Activated T-cell treated with anti-CD3 and anti-CD28 coated beads, Interleukin-2, amount 50 U/mL, for 72 hours (primary cell): ENCODE measurements at places on chromosomes 5 and 9. TPM values are rescaled to one million over a fixed set of nuclear protein-coding genes. Genes with fewer than 3 reads are reported as not detected.

The AKNA gene
- 246 TPM for total RNA-seq

DNA sequence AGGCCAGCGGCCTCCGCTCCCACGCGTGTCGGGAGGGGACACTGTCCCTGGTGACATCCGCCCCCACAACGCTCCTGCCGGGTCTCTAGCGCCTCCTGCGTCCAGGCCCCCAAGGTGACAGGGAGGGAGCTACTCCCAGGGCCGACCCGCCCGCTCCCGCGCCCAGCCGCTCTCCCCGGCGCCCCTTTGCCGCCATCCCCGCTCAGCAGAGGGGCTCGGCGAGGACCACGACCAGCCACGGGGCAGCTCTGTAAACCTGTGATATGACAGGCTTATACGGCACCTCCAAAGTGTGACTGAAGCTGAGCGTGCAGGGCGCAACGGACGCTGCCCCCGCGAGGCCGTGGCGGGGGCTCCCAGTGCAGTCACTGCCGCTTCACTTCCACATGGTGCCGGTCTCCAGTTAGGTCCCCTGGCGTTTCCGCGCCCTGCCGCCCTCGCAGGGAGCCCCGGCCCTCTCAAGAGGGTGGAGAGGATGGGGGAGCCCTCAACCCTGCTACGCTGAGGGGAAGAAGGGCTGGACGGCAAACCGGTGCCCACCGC is 978 bp upstream of the ADCY2 start:
- H3K27ac ChIP-seq = no peak overlapping the region
- DNase-seq = no peak
- no peak overlapping the region for H3K4me3 ChIP-seq
- H3K36me3 ChIP-seq = no peaks in the 10 kb centered on the region
- peaks cover 40% of the 10 kb centered on the region for H3K27me3 ChIP-seq

DNA sequence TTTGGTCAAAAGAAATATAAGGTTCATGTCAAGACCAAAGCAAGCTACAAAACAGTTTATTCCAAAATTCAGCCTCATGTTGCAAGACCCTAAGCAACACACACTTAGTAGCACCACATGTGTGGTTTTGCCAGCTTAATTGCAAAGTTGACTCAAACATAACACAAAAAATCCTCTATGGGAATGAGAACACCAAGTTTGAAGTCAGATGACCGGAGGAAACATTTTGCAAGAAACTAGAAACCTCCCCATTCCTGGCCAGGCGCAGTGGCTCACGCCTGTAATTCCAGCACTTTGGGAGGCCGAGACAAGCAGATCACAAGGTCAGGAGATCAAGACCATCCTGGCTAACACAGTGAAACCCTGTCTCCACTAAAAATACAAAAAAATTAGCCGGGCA is 261.8 kb downstream of the EBF1 start:
- H3K4me1 ChIP-seq = no peaks in the 10 kb centered on the region
- DNase-seq = no peak
- H3K36me3 ChIP-seq = no peaks in the 10 kb centered on the region
- H3K27ac ChIP-seq = no peak overlapping the region
- peaks cover 6% of the 10 kb centered on the region for H3K27me3 ChIP-seq

The LECT2 gene
- not detected for total RNA-seq

DNA sequence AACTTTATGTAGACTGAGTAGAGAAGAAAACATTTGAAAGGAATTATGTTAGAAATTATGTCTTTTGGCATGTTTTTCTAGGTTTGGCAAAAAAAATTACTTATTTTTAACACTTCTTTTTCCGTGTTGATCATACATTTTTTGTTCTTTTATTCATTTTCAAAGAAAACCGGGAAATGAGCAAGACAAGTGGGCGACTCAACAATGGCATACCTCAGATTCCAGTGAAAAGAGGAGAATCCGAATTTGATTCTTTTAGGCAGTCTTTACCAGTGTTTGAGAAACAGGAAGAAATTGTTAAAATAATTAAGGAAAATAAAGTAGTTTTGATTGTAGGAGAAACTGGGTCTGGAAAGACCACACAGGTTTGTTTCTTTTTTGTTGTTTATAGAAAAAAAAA is 12.9 kb downstream of the YTHDC2 start:
- DNase-seq = no peak
- H3K4me1 ChIP-seq = peaks cover 31% of the 10 kb centered on the region
- H3K27me3 ChIP-seq = no peaks in the 10 kb centered on the region
- H3K4me3 ChIP-seq = no peak overlapping the region

GRCh38 chr5:132905938-132906337 is 32.5 kb downstream of the LEAP2 start:
- H3K36me3 ChIP-seq = no peaks in the 10 kb centered on the region
- H3K27me3 ChIP-seq = no peaks in the 10 kb centered on the region
- no peaks in the 10 kb centered on the region for H3K4me1 ChIP-seq
- no peak overlapping the region for H3K27ac ChIP-seq
- no peak overlapping the region for H3K4me3 ChIP-seq

The PCDHB11 gene
- not detected for total RNA-seq

The MEGF10 gene
- not detected for total RNA-seq

DNA sequence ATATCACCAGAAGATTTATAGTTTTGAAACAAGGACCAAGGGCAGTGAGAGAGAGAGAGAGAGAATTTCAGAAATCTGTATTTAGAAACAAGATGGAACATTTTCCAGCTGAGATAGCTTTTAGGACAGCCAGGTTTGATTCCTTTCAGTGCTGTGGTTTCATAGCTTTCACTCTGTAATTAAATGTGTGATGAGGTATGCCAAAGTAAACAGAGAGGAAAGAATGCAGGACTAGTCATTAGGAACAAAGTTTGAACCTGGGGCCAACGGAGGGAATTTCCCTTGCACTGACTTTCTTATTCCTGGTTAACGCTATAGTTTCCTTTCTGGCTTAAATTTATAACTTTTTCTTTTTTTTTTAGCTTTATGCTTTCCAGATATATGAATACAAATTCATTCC is 10.0 kb upstream of the CCL28 start:
- H3K27ac ChIP-seq = peak overlapping the region; percentile 18
- no peak overlapping the region for H3K4me3 ChIP-seq
- H3K4me1 ChIP-seq = no peaks in the 10 kb centered on the region
- H3K27me3 ChIP-seq = no peaks in the 10 kb centered on the region
- DNase-seq = no peak
- H3K36me3 ChIP-seq = no peaks in the 10 kb centered on the region

The GARIN3 gene
- total RNA-seq = 0.39 TPM

The CDH10 gene
- total RNA-seq = not detected

GRCh38 chr5:89729623-89730301 is 679.8 kb downstream of the CETN3 start:
- no peak overlapping the region for H3K27ac ChIP-seq
- no peaks in the 10 kb centered on the region for H3K36me3 ChIP-seq
- H3K4me3 ChIP-seq = no peak overlapping the region
- no peaks in the 10 kb centered on the region for H3K4me1 ChIP-seq

- H3K36me3 ChIP-seq = no peaks in the 10 kb centered on the region
- peaks cover 7% of the 10 kb centered on the region for H3K27me3 ChIP-seq
- peaks cover 16% of the 10 kb centered on the region for H3K4me1 ChIP-seq
- peak; percentile 52 for DNase-seq
- peak overlapping the region; percentile 58 for H3K27ac ChIP-seq
These were observed 29.8 kb upstream of the FBP1 start for GRCh38 chr9:94668928-94669729.

- DNase-seq = no peak
- no peak overlapping the region for H3K27ac ChIP-seq
- H3K27me3 ChIP-seq = no peaks in the 10 kb centered on the region
- H3K36me3 ChIP-seq = peaks cover 9% of the 10 kb centered on the region
- no peak overlapping the region for H3K4me3 ChIP-seq
- H3K4me1 ChIP-seq = peaks cover 72% of the 10 kb centered on the region
These were observed 20.9 kb downstream of the ATP6V0E1 start for GRCh38 chr5:173004447-173004846.

DNA sequence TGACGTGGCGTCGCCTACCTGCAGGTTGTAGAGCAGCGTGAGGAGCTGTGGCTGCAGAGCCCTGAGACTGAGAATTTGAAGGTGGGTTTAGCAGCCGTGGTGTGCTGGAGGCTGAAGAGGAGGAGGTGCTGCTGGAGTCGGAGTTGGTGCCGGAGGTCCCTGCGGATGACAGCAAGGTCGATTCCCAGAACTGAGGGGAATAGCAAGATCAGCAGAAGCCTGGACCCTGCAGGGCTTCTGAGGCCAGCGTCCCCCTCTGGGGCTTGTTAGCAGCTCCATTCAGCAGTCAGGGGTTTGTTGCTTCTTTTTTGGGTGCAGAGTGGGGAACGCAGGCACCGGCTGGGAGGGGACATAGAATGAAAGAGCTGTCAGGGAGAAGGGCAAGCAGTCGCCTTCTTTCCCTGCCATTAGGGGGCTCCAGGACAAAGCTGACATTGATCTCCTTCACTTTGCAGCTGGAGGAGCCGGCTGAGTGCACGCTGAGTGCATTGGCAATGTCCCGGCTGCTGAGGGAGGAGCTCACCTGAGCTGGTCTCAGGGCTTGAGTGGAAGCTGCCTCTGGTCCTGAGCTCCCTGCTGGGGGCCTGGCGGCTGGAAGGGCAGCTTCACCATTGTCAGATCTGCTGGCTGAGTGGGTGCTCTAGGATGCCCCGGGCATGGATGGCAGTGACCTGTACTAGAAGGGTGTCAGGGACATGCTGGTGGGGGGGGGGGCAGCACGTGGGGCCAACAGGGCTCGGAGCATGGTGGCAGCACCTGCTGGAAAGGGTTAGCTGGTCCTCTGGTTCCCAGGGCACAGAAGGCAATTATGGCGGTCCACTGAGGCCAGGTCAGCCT is 20.8 kb downstream of the OBP2B start:
- H3K27me3 ChIP-seq = peaks cover 27% of the 10 kb centered on the region
- no peak for DNase-seq
- H3K36me3 ChIP-seq = no peaks in the 10 kb centered on the region
- H3K4me3 ChIP-seq = no peak overlapping the region
- H3K4me1 ChIP-seq = peaks cover 25% of the 10 kb centered on the region

The PHF24 gene
- total RNA-seq = 1.1 TPM

- no peak overlapping the region for H3K27ac ChIP-seq
- no peak for DNase-seq
- no peaks in the 10 kb centered on the region for H3K27me3 ChIP-seq
- no peaks in the 10 kb centered on the region for H3K36me3 ChIP-seq
These were observed 225.2 kb downstream of the SEMA5A start for GRCh38 chr5:9320652-9321051.

DNA sequence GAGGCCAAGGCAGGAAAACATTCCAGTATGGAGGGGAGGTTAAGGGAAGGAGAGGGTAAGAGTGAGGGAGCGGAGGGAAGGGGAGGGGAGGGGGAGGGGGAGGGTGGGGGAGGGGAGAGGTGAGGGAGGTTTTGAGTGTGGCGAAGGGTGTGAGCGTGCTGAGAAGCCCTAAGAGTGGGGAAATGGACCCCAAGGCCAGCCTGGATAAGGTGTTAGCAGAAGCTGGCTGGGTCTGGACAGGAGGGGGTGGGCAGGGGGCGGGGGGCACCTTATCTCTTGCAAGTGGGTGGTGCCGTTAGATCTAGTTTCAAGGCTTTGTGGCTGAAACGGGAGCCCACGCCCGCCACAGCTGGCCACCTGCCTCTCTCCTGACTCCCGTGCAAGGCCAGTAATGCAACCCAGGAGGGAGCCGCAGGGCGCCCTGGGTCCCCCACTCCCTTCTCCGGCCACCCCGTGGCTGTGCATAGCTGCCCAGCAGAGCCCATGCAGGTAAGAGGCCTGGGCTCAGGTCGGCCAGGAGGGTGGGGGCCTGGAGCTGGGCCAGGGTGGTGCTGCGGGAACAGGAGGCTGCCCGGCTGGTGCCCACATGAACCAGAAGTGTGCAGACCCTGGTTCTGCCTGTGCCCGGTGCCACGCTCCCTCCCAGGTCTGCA is 677 bp downstream of the RNF224 start:
- H3K4me1 ChIP-seq = peaks cover 8% of the 10 kb centered on the region
- peaks cover 6% of the 10 kb centered on the region for H3K27me3 ChIP-seq
- no peak overlapping the region for H3K4me3 ChIP-seq

The SCGB3A1 gene
- total RNA-seq = not detected
